ENCODE measurements at places on chromosomes 16 and 17.

DNA sequence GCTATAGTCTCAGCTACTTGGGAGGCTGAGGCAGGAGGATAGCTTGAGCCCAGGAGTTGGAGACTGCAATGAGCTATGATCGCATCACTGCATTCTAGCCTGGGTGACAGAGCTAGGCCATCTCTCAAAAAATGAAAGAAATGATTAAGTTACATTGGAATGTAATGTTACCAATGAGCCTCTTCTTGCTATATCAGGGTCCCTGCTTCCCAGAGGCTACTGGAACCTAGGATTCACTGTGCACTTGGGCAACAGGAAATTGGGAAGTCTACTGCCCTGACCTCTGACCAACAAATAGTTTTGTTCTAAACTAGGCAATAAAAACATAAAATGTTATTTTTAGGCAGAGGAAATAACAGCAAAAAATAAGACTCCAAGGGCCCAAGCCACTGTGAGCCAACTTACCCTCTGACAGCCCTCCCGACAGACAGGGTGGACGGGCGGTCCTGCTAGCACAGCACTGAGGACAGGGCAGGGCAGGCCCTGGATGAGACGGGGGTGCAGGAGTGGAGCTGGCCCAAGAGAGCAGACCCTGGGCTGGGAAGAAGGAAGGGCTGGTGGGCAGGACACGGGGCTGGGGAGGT lies 27.5 kb downstream of the NSMCE1 start:
- DNase-seq = no peak

DNA sequence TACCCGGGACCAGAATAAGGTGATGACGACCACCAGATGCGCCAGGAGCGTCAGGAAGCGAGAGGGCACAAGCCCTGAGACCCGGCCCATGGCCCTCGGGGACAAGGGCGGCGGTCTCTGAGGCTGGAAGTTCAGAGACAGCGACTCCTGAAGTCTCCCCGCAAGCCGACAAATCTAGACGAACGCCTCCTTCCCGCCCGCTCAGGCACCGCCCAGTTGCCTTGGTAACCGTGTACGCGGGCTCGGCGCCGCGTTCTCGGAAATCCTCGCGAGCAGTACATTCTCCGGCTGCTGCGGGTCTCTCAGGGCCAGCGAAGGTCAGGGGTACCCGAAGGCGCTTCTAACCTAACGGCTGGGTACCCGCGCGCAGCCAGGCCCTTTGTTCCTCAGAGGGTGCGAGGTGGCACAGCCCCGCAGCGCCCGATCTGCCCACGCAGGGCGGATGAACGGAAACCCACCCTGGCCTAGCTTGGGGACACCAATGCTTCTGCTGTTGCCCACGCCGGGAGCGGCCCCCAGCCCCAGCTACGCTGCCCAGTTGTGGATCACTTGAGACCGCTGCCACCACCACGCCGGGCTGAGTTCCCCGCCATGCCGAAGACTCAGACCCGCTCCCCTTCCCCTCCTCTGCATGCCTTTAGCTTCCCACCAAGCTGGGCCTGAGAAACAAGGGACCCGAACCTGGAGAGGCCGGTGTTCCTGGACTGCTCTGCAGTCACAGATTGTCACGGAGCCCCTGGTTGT lies at the start of gene TMEM107:
TMEM107 (minus strand) TSS at position 184 of the 744 bp plus-strand sequence; CDS start at position 90, 94 bp downstream.
- DNase-seq = peak; percentile 72

GRCh38 chr16:31466381-31466841 lies 5.5 kb upstream of the TGFB1I1 start:
- no peak for DNase-seq

GRCh38 chr17:39139161-39139511 lies 12.3 kb downstream of the PLXDC1 start:
- DNase-seq = no peak

- DNase-seq = no peak
These were observed 40.7 kb downstream of the DUSP14 start for GRCh38 chr17:37530420-37530819.

Data from activated gamma-delta T cell treated with anti-CD3 and anti-CD28 coated beads, Interleukin-2, amount 50 U/mL, for 16 hours (primary cell).